ENCODE measurements at places on chromosomes 11 and 22.

- DNase-seq: no peak
Measured at GRCh38 chr11:72326151-72326848, 82.3 kb upstream of the PHOX2A start.

DNA sequence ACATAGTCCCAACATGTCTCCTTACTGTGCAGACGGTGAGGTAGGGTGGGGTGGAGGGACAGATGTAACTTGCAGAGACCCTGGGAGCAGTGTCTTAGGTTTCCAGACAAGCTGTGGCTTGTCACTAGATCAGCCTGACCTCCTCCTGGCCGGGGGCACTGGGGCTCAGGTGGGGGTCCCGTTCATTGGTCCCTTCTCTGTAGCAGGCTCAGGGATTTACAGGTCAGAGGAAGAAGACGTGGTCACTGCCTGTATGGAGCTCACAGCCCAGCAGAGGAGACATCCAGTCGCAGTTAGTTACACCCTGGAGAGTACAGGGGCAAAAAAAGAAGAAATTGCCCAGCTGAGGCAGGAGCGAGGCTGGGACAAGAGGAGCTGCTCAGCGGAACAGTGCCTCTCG lies 22.0 kb upstream of the TUB start:
- no peak for DNase-seq

DNA sequence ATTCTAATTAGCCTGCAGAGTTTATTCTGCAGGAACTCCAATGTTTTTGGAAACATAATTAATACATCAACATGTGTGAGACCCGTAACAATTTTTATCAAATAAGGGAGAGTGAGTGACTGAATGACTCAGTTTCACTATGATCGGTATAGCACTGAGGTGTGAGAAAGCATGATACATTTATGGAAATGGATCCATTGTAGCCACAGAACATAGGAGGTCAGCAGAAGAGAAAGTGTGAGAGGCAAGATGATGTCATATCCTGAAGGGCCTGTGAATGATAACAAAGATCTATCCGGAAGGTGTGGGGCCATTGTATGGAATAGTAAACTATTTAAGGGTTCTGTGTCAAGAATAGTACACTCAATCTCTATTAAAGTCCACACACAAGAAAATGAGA lies 1406.1 kb upstream of the TENM4 start:
- no peak for DNase-seq

DNA sequence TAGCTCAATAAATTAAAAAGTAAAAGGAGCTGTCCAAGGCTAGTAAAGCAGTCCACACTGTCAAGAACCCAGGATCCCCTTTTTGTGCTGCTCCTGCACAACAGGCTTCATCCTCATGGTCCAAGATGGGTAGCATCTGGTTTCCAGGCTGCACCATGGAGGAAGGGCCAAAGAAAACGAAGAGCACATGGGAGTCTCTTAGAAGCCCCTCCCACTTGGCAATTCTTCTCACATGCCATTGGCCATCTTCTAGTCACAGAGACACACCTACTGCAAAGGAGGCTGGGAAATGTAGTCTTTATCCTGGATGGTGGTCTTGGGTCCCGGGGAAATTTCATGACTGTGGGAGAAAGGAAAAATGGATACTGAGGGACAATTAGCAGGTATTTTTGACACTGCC lies 37.8 kb downstream of the PRR5L start:
- DNase-seq: peak; percentile 13

DNA sequence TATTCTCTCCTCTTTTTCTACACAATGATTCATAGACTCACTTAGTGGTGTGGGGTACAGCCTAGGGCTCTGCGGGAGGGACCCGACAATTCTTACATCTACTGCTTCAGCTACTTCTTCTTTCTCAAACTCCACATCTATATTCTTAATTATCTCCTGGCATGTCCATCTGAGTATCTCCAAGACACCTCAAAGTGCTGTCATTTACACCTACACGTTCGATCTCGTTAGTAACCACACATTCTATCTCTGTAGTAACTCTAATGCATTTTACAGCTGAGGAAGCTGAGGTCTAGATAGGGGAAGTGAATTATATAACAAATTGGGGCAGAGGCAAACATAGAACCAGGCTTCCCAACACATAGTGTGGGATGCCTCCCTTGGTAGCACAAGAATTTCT lies 27.7 kb upstream of the RRM1 start:
- DNase-seq: no peak

DNA sequence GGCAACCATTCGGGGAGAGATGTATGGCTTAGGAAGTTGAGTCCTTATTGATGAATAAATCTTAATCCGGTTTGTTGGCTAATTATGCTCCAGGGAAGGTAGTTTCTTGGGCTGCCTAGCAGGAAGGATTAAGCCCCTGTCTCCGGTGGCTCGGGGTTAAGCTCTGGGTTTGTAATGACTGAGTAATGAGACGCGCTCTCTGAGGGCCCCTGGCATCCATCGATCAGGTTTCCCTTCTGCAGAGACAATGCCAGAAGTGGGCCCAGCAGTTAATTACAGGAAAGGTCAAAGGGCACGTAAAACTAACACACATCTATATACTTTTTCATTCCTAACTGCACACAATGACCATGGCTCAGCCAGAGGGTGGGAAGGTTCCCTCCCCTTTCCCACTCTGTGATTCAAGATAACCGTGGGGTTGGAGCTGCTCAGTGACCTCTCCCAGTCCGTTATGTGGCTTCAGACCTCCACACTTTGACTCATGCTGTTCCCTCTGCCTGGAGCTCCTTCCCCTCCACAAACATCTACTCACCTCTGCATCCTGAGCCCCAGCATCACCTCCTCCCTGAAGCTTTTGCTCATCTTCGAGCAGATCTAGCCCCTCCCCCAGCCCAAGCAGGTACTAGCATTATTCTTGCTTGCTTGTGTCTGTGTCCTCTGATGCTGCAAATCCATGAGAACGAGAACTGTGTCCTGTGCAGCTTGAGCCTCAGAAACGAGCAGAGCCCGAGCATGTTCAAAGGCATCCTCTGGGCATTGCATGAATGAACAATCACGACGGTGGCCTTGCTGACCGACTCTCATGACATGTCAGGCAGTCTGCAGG lies 16.6 kb downstream of the SCUBE1 start:
- no peak for DNase-seq

GRCh38 chr22:46099740-46100139 lies 50.6 kb upstream of the PPARA start:
- no peak for DNase-seq

DNA sequence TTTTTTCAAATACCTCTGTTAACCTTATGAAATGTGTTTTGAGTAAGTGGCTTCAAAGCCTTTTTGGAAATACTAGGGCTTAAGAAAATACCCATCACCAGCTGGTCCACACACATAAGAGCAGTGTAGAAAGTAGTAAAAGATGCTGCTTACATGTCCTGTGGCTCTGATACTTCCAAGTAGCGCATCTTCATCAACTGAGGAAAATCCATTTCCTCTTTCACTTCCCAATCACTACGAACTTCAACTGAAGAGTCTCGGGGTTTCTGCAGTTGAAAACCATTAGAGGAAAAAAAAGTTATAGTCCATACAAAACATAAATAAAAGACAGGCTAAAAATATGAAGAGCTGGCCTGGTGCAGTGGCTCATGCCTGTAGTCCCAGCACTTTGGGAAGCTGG lies 8.5 kb downstream of the EIF3D start:
- no peak for DNase-seq

DNA sequence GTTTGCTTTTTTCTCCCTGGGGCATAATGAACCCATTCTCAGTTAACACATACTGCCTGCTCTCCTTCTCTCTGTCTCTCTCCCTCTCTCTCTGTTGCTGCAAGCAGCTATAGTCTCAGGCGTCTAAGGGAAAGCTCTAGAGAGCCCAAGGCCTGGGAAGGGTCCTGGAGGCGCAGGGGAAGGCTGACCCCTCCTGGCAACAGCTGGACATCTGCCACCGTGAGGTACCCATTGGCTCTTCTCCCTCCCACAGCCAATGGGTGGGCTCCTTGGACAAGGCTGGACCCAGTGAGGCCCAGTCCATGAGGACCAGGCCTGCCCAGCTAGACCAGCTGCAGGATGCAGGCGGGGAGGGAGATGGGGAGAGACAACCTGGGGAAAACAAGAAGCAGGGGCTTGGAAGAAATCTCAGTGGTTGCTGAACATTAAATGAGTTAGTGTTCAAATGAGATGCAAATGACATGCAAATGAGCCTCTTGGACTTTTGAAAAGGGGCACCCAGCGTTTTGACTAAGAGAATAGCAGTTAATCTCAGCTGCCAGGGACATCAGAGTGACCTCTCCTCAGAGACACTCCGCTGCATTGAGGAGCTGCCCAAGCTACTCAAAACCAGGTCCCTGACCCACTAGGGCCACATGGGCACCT lies 349.7 kb downstream of the BUD13 start:
- no peak for DNase-seq

- no peak for DNase-seq
Measured at GRCh38 chr22:37854946-37855345, 5.7 kb downstream of the EIF3L start.

GRCh38 chr22:42142771-42143461 lies 12.3 kb upstream of the CYP2D6 start:
- no peak for DNase-seq

All from fibroblast of skin of left biceps (primary cell).